ENCODE measurements at places on chromosomes 3 and 15.
A peak's percentile ranks its signal among the peaks of the same experiment; 100 is the strongest.

DNA sequence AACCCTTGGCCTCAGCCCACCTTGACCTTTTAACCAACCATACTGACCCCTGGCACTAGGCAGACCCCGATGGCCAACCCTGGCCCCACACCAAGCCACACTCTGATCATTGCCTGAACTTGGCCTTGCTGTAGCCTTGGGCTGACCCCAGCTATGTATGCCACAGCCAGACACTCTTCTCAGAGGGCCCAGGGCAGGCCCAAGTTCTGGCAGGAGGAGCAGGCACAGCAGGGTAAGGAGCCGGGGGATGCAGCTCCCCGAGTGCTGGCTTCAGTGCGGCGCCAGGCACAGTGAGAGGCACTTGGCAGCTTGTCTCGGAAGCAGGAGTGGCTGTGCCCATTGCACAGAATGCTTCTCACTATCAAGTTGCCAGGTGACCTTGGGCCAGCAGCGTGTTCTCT, 22.3 kb downstream of the PRR20G start:
- DNase-seq = no peak

GRCh38 chr15:91110407-91110806, 10.3 kb downstream of the SV2B start:
- DNase-seq = no peak

GRCh38 chr15:79299126-79299840, 11.6 kb upstream of the TMED3 start:
- no peak for DNase-seq

DNA sequence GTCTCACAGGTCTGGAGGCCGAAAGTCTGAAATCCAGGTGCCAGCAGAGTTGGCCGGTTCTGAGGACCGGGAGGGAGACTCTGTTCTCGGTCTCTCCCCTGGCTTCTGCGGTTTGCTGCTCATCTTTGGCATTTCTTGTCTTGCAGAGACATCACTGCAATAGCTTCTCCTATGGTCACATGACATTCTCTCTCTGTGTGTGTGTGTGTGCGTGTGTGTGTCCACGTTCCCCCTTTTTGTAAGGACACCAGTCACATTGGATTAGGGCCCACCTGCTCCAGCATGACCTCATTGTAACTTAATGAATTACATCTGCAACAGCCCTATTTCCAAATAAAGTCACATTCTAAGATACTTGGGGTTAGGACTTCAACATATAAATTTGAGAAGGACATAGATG, 12.4 kb upstream of the ATP10A start:
- DNase-seq = no peak

GRCh38 chr15:67456677-67457529, 64.0 kb upstream of the C15orf61 start:
- peak; percentile 53 for DNase-seq

- no peak for DNase-seq
These were observed 95.5 kb downstream of the CACNA2D3 start for GRCh38 chr3:54217828-54218227.

DNA sequence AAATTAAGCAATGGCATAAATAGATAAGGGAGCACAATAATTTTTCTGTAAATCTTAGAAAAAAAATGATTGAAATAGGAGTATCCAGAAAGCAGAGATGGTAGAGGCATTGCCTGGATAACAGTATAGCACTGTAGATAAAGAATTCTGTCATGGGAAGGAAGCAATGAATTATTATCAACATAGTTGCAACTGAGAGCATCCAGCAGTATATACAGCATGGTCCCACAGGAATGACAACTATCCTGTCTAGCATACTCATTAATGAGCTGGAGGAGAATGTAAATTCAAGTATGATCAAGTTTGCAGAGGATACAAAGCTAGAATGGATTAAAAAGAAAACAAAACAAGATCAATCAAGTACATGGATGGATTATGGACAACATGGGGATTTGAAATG, 90.8 kb downstream of the DPH6 start:
- no peak for DNase-seq

GRCh38 chr3:2579206-2579605, 480.5 kb downstream of the CNTN4 start:
- DNase-seq = no peak

DNA sequence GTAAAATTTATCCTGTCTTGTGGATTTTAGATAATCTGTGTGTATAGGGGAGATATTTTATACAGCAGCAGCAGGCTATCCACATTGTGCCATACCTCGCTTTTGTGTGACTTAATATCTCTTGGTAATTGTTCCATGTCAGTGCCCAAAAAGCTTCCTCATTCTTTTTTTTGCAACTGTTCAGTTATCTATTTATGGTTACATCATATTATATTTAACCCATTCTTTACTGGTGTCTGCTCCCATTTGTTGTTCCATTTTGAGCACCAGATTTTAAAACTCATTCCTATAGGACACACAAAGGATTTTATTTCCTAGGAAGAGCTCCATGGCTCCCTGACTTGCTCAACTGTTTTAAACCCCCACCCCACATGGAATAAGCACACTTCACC, 86.3 kb upstream of the RASGRP1 start:
- DNase-seq = no peak

DNA sequence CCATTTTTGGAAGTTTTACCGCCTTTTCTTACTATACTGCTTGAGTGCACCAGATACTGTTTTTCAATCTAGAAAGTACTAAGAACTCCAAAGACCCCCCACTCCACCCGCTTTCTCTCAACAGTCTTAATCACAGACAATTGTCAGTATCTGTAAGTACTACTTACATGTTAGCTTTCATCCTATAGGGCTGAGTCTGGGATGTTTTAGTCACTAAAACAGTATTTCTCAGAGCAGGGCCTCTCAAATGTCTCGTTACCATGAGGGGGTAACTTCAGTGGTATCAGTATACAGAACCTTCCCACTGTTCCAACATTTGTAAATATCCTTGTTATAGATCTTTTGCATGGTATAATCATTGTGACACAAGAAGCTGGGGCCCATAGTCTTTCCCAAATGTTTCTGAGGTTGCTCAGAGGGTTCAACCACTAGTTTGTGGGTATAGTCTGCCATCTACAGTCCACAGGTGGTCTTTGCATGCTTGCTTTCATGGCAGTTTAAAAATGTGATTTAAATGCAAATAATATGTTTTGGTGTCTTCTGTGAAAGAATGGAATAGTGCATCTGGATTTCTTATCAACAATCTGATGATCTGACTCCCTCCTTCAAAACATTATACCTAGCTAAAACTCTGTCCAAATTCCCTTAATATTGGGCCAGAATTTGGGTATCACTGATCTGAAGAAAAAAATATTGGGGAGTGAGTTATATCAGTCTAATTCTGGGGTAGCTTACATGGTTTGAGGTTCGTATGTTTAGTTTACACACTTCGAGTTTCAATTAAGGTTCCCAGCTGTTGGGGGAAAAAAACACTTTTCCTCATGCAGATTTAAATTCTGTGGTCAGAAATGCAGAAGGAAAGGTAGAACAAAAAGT, 18.0 kb upstream of the DNAJC13 start:
- no peak for DNase-seq

DNA sequence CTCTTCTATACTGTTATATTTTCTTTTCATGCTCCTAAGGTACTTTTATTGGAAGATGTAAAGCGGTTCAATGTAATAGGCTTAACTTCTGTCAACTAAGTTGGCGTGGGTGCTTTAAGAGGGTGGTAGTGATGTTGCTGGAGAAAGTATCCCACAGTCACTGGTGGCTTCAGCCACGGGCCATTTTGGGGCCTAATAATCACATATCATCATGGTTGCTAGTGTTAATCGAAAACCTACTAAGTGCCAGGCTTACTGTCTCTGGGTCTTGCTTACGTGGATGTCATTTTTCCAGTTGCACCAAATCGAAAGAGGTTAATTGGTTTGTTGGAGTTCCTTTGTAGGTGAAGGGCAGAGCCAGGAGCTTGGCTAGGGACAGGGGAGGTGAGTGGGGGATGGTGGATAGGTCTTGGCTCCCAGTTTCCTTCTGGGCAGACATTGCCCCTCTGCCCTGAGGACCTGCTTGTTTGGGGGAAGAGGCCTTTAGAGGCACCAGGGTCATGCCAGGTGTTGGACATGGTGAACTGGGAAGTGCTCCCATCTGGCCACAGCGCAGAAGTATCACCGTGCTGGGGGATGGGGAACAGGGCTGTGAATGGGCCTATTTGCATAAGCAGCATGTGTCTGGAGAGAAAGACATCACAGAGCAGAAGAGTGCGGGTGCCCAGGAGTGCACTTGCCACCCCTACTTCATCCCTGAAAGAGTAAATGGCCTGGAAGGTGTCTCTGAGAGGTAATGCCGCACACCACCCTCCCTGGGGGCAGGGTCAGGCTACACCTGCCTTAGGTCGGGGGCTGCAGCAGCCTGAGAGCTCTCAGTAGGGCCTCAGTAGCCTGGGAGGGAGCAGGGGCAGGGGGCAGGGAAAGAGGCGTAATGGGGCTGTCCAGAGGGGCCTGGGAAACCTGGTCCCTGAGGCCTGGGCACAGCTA, 62.4 kb upstream of the POLG start:
- DNase-seq = no peak

DNA sequence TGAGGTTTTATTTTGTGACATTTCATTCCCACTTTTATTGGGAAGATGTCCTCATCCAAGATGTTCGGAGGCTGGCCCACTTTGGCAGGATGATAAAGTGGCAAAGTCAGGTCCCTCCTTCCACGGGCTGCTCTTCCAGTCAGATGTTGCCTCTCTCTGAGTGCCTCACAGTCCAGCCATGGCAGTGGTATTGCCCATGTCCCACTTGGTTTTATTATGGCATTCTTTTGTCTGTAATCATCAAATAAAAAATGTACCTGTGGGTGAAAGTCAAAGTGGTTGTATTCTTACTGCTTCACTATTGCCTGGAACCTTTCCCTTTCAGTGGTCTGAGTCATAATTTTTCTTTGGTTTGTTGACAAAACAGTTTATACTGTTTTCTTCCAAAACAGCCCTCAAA, 20.2 kb downstream of the ARNT2 start:
- DNase-seq = no peak

DNA sequence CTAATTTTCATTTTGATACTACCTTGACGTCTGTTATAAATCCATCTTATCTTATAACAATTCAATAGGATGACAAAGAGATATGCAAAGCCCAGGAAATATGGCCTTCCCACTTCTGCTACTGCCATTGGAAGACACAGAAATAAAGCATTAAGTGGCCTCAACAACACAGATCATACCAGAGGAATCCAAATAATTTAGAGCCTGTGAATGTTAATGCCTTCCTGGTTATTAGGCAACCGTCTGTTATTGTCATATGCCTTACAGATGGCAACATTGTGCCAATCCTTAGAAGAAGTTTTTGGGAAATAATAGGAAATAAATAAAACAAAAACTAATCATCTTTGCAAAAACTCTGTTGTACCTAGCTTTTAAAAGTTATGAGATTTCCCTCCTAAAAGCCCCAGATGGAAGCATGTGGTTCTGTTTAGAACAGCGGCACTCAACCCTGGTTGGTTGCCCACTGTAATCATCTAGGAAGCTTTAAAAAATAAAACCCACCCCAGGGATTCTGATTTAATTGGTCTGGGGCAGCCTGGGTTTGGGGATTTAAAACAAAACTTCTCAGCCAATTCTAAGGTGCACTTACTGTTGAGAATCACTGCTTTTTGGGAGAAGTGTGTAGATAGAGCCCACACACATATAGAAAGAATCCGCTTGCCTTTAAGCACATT, 704.8 kb upstream of the CFAP20DC start:
- no peak for DNase-seq

All from stimulated activated CD8-positive, alpha-beta memory T cell treated with anti-CD3 and anti-CD28 coated beads, Interleukin-12 subunit alpha, Interleukin-12 subunit beta, amount 100 ng/mL, for 4 hours (primary cell).